Fibroblast of gingiva (primary cell): ENCODE measurements at places on chromosomes 2 and 18.

- DNase-seq: no peak
Observed at GRCh38 chr2:122808286-122808969, 1053.0 kb downstream of the TSN start.

- DNase-seq: no peak
Observed at GRCh38 chr2:176535467-176536113, 266.3 kb downstream of the MTX2 start.

DNA sequence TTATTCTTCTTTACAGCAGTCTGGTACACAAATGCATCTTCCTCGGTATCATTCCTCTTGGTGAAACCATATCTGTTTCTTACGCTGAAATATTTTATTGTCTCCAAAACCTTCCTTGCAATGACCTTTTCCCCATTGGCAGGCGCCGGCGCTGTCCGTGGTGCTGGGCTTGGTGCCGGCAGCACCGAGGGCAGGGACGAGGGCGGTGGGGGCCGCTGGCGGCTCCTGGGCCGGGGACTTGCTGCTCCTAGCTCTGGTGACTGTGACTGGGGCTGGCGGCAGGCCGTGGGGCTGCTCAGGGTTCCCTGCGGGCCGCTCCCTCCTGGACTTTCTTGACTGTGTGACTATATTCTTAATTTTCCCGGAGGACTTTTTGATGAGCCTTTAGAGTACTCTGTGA, 72.5 kb downstream of the GPR39 start:
- no peak for DNase-seq

DNA sequence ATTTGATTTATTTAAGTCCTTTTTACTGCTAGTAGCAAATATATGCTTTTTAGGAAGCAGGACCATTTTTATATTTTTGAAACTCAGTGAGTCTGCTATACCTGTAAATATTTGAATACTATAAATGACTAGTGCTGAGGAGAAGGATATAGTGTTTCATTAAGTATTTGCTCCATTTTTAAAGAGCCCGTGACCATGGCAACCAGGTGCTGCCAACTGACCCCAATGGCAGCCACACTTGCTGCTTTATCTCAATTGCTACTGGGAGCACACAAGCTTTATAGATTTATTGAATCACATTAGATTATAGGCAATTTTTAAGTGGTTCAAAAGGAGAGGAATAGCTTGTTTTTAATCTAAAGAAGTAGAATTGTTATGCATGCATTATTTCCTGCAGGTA, 142.0 kb downstream of the SCG2 start:
- DNase-seq: no peak

GRCh38 chr2:145687442-145688134, 1167.7 kb upstream of the ZEB2 start:
- peak; percentile 57 for DNase-seq

DNA sequence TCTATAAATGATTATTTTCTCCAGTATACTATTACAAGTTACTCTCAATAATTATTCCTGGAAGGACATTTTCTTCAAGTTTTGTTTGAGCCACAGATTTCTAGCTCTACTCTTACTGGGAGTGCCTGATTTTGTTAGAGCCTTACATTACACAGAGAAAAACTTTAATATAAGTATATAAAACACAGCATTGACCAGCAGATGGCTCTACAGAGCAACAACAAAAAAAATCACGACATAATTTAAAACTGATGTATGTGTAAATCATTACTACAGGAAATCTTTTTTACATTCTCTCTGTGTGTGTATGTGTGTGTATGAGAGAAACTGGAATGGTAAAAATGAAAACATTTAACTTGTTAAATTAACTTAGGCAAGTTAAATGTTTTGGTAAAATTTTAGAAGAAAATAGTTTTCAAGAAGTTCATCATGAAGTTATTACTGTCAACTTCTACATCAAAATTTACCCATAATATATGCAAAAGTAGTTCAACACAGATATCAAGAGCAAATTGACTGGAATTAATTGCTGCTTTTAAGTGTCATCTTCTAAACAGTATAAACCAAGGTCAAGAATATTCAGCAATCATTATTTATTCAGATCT, 103.3 kb downstream of the MDH1 start:
- peak; percentile 60 for DNase-seq

GRCh38 chr2:196966061-196966460, 39.6 kb upstream of the PGAP1 start:
- no peak for DNase-seq

DNA sequence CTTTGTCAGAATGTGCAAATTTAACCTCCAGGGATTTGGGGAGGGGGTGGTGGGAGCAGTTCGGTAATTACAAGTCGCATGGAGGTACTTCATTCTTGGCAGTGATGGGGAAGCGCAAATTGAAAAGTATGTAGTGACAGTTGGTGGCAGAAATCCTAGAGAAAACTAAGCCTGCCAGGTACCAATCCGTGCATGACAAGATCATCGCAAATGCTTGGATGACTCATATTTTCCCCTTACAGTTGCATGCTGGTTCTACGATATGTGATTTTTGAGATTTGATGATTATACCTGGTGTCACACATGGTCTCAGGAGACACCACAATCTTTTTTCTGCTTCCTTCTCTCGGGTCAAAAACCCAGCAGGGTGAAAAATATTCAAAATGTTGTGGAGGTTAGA, 479.7 kb upstream of the ID2 start:
- no peak for DNase-seq

GRCh38 chr2:15363734-15364133, 197.4 kb downstream of the NBAS start:
- no peak for DNase-seq

DNA sequence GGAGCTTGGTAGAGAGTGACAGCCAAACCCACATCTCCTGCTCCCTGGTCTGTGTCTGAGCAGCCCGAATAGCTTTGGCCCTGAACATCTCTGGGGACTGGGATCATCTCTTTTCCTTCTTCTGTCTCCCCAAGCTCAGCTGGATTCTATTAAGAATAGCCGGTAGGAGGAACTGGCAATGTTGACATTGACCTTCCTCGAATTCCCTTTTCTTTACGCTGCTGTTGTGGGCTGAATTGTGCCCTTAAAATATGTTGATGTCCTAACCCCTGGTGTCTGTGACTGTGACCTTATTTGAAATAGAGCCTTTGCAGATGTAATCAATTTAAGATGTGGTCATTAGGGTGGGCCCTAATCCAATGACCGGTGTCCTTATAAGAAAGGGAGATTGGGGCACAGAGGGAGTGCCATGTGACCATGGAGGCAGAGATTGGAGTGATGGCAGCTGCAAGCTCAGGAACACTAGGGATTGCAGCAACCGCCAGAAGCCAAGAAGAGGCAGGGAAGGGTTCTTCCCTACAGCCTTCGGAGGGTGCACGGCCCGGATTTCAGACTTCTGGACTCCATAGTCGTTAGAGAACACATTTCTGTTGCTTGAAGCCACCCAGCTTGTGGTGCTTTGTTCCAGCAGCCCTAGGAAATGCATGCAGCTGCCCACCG, 5.8 kb upstream of the SFTPB start:
- DNase-seq: peak; percentile 89

DNA sequence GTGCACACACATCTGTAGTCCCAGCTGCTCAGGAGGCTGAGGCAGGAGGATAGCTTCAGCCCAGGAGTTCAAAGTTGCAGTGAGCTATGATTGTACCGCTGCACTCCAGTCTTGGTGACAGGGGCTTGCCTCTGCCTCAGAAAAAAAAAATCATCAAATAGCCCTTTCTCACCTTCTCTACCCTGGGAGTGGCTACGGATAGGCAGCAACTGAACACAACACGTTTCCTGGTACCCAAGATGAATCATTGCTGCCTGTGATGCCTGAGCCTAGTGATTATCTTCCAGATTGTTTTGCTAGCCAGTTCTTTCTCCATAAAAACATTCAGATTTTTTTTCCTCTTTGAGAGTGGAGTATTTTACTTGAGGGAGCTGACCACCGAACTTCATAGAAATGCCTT, 13.5 kb downstream of the INPP4A start:
- DNase-seq: no peak

DNA sequence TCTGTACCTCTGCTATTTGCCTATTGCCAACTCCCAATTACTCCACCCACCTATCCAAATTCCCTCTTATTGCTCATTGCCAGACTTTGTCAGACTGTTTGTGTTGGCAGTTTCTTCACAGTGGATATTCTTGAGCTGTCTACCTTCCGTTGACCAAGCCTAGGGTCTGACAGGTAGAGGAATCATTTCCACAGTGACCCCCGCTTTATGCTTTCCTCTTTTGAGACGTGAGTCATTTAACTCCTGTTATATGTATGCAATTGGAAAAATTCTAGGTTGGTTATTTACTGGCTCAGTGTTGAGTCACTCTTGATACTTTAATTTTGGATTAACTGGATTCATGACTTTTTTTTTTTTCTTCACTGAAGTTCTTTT, 187.7 kb downstream of the IRS1 start:
- no peak for DNase-seq

GRCh38 chr2:233480490-233481202, 85.9 kb downstream of the USP40 start:
- DNase-seq: no peak

- no peak for DNase-seq
Observed at GRCh38 chr2:25123682-25124081, 44.7 kb downstream of the POMC start.

DNA sequence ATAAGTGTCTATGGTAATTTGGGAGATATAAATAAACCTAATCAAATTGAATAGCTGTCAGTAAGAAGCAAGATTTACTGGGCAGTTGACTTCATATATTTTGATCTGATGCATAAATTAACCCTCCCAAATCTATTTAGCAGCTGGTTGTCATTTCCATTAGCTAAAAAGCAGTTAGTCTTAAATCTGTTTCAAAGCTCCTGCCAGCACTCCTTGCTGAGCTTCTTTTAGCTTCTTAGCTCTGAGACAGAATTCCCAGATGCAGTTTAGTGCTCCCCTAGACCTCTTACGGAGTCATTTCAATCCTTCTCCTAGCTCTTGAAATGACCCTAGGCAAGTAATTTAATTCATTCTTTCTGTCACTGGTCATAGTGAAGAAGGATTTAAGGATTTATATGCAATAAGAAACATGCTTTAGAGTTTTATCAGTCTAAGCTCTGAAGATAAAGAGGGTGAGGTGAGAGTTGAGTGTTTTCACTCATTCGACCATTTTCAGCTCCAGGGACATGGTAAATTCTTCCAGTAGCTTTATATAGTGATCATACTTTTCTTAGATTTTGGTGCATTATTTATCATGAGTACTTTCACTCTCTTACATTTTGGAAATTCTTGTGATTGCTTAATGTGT, 98.9 kb downstream of the PHLPP1 start:
- no peak for DNase-seq

DNA sequence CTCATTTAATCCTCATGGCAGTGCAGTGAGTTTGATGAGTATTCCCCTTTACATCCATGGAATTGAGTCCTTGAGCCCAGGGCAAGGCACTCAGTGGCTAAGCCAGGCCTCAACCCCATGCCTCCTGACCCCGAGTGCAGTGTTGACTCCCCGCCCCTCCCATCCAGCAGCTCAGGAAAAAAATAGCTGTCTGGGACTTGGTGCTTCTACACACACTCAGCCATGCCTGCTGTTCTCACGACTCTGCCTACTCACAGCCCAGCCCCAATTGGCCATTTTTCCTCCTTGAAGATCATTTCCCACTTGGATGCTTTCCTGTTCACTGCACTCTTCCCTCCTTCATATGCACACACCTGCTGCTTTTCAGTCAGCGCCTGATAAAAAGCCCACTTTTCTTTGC, 8.8 kb downstream of the FOSL2 start:
- no peak for DNase-seq

DNA sequence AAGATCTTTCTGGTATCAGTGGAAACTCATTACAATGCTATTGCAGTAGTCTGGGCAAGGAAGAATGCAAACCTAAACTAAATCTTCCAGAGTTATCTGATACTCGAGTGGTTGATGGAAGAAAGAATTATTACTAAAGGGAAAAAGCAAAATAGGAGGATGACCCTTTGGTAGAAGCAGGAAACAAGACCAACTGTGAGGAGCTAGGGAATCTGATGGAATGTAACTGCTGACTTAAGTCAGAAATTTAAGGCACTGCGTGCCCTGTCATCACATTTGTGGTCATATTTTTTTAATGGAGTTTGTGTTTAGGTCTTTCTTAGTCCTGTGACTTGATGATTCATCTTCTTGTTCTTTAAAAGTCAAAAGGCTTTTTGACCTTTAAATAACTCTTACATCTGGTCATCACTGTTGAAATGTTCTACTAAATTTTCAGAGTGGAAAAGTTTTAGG, 36.5 kb upstream of the ARMC9 start:
- DNase-seq: peak; percentile 99

GRCh38 chr2:29921560-29921915, at the start of gene ALK:
Gene ALK (minus strand): TSS chr2:29921586. CDS start chr2:29920659, 927 bp downstream.
- peak; percentile 34 for DNase-seq

- DNase-seq: peak; percentile 55
Observed at GRCh38 chr2:33133454-33133952, 186.8 kb downstream of the LTBP1 start.

GRCh38 chr2:169091256-169091655, 21.9 kb downstream of the DHRS9 start:
- DNase-seq: no peak

- no peak for DNase-seq
Observed at GRCh38 chr18:45139478-45139877, 458.8 kb downstream of the SETBP1 start.

DNA sequence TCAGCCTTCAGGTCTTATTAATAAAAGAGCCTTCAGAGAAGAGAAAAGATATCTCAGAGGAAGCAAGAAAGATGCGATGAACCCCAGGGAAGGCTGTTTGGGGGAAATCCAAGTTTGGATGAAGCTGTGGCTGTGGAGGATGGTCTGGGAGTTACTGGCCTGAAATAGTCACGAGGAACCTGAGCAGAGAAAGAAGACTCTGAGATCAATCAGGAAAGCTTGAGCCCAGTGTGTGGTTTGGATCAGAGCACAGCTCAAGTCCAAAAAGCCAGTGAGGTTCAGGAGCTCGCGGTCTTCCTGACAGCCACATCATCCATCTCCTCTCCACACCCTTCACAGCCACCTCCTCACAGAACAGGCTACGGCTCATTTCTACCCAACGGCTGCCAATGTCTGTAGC, 87.4 kb upstream of the SERPINE2 start:
- no peak for DNase-seq

GRCh38 chr2:73939419-73939818, 12.7 kb downstream of the DGUOK start:
- peak; percentile 49 for DNase-seq

GRCh38 chr2:96906729-96907114, 36.8 kb upstream of the SEMA4C start:
- peak; percentile 54 for DNase-seq

DNA sequence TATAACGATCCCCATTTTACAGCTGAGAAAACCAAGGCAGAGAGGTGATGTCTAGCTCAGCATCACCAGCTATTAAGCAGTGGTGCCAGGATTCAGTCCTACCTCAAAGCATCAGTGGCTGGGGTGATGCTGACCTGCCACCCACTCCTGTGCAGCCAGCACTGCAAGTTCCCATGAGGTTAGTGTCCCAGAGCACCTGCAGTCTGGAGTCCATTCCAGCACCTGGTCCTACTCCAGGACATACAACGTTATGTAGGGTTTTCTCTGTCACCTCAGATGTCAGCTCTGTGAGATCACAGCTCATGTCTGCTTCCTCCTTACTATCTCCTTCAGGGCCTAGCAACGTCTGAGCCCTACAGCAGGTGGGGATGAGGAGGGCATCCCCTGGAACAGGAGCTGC, 328.0 kb upstream of the HS6ST1 start:
- no peak for DNase-seq
